ENCODE measurements at places on chromosomes 2 and 18. TPM values are rescaled to one million over a fixed set of nuclear protein-coding genes. Genes with fewer than 3 reads are reported as not detected.

DNA sequence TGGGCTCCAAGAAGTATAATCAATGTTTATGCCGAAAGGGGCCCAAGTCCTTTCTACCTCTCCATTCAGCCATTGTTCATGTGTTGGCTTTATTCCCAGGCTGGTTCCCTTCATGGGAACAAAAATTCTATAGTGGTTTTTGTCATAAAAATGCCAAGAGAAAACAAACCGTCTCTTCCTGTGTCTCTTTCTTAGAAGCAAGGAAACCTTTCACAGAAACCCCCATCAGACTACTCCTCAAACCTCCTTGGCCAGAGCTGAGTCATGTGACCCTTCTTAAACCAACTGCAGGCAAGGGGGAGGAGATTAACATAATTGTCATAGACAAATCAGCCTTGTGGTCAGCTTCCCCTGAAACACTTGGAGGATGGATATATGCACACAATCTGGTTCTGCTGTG, 75.1 kb upstream of the TANK start:
- H3K27ac ChIP-seq: no peak overlapping the region
- no peaks in the 10 kb centered on the region for H3K27me3 ChIP-seq
- peaks cover 4% of the 10 kb centered on the region for H3K4me1 ChIP-seq
- no peak for DNase-seq
- H3K4me3 ChIP-seq: no peak overlapping the region
- no peaks in the 10 kb centered on the region for H3K36me3 ChIP-seq

DNA sequence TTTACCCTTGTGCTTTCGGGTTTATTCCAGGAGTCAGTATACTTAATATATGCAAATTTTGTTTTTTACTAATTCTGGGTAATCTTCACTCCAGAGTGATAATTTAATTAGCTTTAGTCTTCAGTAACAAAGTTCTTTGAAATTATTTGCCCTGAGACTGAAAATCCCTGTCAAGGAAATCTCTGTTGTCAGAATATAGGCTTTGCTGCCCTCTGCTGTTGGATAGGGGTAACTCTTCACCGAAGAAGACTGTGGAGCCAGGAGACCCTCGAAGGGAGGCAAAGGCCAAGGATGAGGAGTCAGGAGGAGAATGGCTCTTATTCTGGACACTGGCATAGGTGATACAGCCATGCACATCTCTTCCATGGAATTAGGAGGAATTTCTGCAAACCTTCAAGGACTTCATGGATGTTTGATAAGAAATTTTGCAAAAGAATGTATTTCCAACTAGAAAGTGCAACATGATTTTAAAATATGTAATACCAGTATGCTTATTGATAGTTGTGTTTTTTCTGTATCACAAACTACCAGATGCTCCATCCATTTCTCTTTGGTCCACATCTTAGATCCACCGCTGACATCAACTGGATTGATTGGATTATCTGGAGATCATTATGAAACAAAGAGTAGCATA, 182.3 kb downstream of the RDH14 start:
- no peaks in the 10 kb centered on the region for H3K4me1 ChIP-seq
- no peak for DNase-seq
- no peak overlapping the region for H3K4me3 ChIP-seq
- no peaks in the 10 kb centered on the region for H3K36me3 ChIP-seq
- no peaks in the 10 kb centered on the region for H3K27me3 ChIP-seq

DNA sequence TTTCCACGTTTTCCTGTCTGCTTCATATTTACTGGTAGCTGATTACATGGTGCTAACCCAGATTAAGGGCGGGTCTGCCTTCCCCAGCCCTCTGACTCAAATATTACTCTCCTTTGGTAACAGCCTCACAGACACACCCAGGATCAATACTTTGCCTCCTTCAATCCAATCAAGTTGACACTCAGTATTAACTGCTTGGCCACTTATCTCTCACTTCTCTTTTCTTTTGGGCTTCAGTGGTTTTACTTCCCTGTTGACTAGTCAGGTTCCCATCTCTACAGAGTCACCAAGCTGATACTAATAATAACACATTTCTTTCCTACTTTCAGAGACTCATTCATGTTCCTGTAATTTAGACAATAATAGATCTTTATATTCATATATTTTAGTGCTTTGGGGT, 302.2 kb upstream of the MAP2 start:
- H3K4me1 ChIP-seq: no peaks in the 10 kb centered on the region
- no peaks in the 10 kb centered on the region for H3K36me3 ChIP-seq
- H3K4me3 ChIP-seq: no peak overlapping the region
- DNase-seq: no peak
- H3K27me3 ChIP-seq: no peaks in the 10 kb centered on the region

DNA sequence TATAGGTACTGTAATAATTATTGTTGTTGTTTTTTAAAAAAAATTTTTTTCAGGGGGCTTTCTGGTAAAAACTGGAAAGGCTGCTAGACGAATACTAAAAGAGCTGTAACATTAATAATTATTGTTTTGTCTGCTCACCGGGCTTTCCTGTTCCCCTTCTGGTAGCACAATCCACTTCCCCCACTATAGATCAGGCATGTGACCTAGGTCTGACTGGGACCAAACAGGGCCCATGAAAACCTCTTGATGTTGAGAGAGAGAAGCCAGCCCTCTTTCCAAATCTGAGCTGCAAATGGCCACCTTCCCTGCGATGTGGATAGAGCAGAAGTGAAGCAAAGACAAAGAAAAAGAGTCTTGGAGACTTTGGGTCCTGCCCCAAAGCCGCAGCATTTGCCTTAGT, 23.4 kb downstream of the SH2D6 start:
- H3K27me3 ChIP-seq: no peaks in the 10 kb centered on the region
- no peak for DNase-seq
- H3K4me1 ChIP-seq: peaks cover 30% of the 10 kb centered on the region
- H3K27ac ChIP-seq: no peak overlapping the region

DNA sequence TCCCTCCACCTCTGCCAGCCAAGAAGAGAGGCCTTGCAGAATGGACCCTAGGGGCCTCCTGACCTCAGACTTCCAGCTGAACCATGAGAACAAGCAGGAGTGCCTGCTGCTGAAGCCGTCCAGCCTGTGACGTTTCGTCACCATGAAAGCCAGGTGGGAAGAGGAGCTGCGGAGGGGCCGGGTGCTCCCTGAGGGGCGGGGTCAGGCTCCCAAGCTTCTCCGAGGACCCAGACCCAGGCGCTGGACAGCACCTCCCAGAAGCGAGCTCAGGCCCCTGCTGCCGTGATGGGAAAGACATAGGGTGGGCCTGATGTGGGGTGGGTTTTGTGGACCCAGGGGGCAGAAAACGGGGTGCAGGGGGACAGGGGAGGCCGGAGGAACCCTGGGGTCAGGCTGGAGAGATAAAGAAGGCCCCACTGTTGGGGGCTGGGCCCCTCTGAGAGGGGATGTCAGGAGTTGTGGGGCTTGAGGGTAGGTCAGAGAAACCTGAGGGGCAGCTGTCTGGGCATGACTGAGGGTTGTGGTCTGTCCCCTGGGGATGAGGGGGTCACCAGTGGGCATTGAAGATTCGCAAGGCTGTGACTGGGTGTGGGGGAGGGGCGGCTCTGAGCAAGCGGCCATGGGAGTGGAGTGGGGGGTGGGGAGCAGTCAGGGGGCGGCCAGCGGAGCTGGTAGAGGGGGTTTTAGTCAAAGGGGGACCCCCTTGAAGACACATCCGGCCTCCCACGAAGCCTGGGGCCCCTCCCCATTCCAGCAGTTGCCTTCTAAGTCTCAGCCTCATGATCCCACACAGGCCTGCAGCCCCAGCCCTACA, 73.4 kb upstream of the ODC1 start:
- H3K4me3 ChIP-seq: no peak overlapping the region
- H3K36me3 ChIP-seq: no peaks in the 10 kb centered on the region
- H3K4me1 ChIP-seq: no peaks in the 10 kb centered on the region
- no peaks in the 10 kb centered on the region for H3K27me3 ChIP-seq
- DNase-seq: no peak
- H3K27ac ChIP-seq: no peak overlapping the region

DNA sequence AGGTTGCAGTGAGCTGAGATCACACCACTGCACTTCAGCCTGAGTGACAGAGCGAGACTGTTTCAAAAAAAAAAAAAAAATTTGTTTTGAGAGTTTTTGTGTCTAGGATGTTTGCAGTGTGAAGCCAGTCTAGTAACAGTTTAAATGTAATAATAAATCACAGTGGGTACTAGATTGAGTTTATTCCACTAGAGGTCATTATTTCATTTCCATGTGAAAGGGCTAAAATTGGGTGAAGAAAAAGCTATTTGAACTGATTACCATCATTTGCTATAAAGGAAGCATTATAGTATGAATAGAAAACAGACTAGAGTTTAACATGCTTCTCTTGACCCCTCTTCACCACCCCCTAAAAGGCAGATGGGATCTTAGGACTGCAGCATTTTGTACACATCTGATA, 20.3 kb downstream of the SNRPD1 start:
- no peaks in the 10 kb centered on the region for H3K27me3 ChIP-seq
- peaks cover 16% of the 10 kb centered on the region for H3K4me1 ChIP-seq
- peak; percentile 6 for DNase-seq
- H3K36me3 ChIP-seq: peaks cover 13% of the 10 kb centered on the region
- no peak overlapping the region for H3K27ac ChIP-seq

CYTIP gene
- total RNA-seq: 248 TPM

PSTPIP2 gene
- 13.3 TPM for total RNA-seq

MTIF2 gene
- 38.6 TPM for total RNA-seq

ATOH8 gene
- total RNA-seq: not detected
